ENCODE measurements at places on chromosomes 16 and 17. TPM values are rescaled to one million over a fixed set of nuclear protein-coding genes. Genes with fewer than 3 reads are reported as not detected.
A peak's percentile ranks its signal among the peaks of the same experiment; 100 is the strongest.

DNA sequence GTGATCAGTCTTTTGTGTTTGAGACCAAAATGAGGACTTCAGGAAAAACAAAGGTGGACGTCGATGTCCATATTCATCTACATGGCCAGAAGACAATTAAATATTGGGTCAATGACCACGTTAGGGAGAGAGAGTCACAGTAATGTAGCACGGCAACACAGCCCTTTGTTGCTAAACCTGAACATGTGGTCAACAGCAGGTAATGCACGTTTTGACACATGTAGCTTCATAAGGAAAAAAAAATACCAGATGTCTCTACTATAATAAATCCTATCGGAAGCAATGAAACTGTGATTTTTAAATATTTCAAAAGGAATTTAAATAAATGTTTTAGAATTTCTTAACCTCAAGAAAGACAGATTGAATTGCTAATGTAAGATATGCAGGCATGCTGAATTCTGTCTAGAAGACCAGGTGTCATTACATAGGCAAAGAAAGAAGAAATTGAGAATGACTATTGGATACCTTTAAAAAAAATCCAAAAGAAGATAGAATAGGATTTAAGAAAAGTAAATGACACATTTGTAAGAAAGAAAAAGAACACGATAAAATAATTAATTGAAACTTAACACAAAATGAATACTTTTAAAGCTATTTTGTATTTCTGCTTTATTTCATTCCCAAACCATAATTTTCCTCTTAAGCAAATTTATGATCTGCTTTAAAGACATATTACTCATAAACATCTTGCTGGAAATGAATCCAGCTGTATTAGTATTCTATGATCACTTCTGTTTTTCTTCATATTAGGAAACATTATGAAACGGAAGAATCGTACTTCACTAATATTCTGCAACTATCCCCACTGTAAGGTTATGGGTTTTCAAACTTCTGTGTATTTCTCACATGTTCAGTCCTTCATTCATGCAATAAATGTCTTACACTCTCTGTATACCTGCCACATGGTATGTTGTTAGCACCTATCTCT lies 30.1 kb downstream of the ABCA8 start:
- no peaks in the 10 kb centered on the region for H3K27me3 ChIP-seq
- DNase-seq: no peak
- H3K27ac ChIP-seq: no peak overlapping the region
- no peaks in the 10 kb centered on the region for H3K36me3 ChIP-seq

- no peak within 1 kb of the TSS for H3K27ac ChIP-seq
- H3K36me3 ChIP-seq: no peaks in the 10 kb centered on the region
- H3K27me3 ChIP-seq: no peaks in the 10 kb centered on the region
- H3K4me3 ChIP-seq: no peak within 1 kb of the TSS
- DNase-seq: peak; percentile 68
- H3K4me1 ChIP-seq: no peaks in the 10 kb centered on the region
Observed at GRCh38 chr16:58499615-58500351, at the start of gene NDRG4. NDRG4 (plus strand) TSS chr16:58500143; CDS start chr16:58500249, 106 bp downstream.

DNA sequence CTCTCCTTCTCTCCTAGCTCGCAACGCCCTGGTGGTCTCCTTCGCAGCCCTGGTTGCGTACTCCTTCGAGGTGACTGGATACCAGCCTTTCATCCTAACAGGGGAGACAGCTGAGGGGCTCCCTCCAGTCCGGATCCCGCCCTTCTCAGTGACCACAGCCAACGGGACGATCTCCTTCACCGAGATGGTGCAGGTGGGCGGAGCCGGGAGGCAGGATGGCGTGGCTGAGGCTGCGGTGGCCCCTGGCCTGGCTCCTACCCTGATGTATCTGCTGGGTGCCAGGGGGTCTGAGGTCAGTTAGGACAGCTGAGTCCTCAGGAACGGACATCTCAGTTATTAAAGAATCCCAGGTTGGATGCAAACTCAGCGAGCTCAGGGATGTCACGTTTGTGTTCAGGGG lies 16.7 kb downstream of the SLC26A11 start:
- H3K4me3 ChIP-seq: no peak overlapping the region
- H3K27me3 ChIP-seq: no peaks in the 10 kb centered on the region
- peaks cover 2% of the 10 kb centered on the region for H3K36me3 ChIP-seq
- H3K27ac ChIP-seq: no peak overlapping the region
- DNase-seq: no peak
- no peaks in the 10 kb centered on the region for H3K4me1 ChIP-seq

GRCh38 chr17:8968503-8968902 lies 3.0 kb upstream of the PIK3R5 start:
- no peak overlapping the region for H3K27ac ChIP-seq
- no peaks in the 10 kb centered on the region for H3K27me3 ChIP-seq
- no peaks in the 10 kb centered on the region for H3K4me1 ChIP-seq
- H3K4me3 ChIP-seq: no peak overlapping the region
- no peaks in the 10 kb centered on the region for H3K36me3 ChIP-seq

GRCh38 chr17:29007860-29008455 lies 2.1 kb upstream of the SEZ6 start:
- no peak overlapping the region for H3K27ac ChIP-seq
- H3K4me1 ChIP-seq: no peaks in the 10 kb centered on the region
- H3K36me3 ChIP-seq: no peaks in the 10 kb centered on the region
- no peaks in the 10 kb centered on the region for H3K27me3 ChIP-seq

PRSS21 gene
- not detected for polyA plus RNA-seq

DNA sequence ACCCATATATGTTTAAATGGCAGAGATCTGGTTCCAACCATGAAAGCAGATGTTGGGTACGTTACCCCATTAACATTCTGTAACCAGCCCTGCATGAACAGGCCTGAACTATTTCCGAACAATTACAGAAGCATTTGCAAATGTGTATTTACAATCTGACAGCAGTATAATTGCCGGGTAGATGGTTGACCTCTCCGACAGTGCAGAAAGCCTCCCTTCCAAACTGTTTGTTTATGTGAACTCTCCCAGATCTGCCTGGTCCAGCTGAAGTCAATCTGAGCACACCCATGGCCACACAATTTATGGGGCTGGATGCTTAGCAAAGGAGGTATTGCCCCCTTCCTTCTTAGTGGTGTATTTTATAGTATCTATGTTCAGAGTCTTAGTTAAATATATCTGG lies 21.8 kb downstream of the NUDT7 start:
- no peak overlapping the region for H3K4me3 ChIP-seq
- no peaks in the 10 kb centered on the region for H3K36me3 ChIP-seq
- no peaks in the 10 kb centered on the region for H3K4me1 ChIP-seq
- no peak for DNase-seq

MRC2 gene
- 15.3 TPM for polyA plus RNA-seq

- H3K4me1 ChIP-seq: no peaks in the 10 kb centered on the region
- no peak overlapping the region for H3K4me3 ChIP-seq
- H3K36me3 ChIP-seq: no peaks in the 10 kb centered on the region
- no peak overlapping the region for H3K27ac ChIP-seq
Observed at GRCh38 chr16:65541646-65542045, 419.8 kb upstream of the CDH11 start.

STX1B gene
- polyA plus RNA-seq: 0.13 TPM

GRCh38 chr16:7912132-7912531 lies 579.5 kb downstream of the RBFOX1 start:
- H3K27me3 ChIP-seq: no peaks in the 10 kb centered on the region
- DNase-seq: no peak
- no peak overlapping the region for H3K27ac ChIP-seq
- no peaks in the 10 kb centered on the region for H3K36me3 ChIP-seq

- no peak for DNase-seq
- no peak overlapping the region for H3K4me3 ChIP-seq
- no peaks in the 10 kb centered on the region for H3K27me3 ChIP-seq
- H3K4me1 ChIP-seq: no peaks in the 10 kb centered on the region
- H3K27ac ChIP-seq: no peak overlapping the region
Observed at GRCh38 chr16:14240219-14240843, 169.2 kb downstream of the MRTFB start.

- no peak for DNase-seq
- H3K36me3 ChIP-seq: no peaks in the 10 kb centered on the region
- H3K4me3 ChIP-seq: no peak overlapping the region
- no peak overlapping the region for H3K27ac ChIP-seq
Observed at GRCh38 chr17:68566442-68566738, 34.8 kb downstream of the FAM20A start.

DNA sequence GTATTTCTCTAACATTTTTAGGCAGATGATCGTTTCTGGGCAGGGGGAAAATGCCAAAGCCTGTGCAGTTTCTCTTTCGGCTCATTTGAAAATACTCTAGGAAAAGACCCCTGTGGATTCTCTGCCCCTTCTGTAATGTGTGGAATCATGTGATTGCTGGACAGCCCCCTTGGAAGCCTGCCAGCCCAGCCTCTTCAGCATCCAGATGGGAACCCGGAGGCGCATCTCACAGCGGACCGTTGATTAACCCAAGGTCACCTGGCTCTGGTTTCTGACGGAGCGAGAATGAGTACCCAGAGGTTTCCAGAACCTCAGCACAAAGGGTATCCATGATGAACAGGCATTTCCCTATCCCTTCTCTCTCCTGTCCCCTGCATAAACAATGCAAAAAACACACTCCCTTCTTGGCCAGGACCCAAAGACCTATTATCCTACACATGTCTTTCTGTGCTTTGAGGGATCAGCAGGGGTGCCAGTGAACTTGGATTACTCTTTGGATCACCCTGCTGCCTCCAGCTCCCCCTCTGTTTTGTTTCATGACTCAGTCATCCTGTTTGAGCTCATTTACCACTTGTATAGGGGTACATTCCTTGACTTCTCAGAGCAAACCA lies 957.1 kb upstream of the RBFOX1 start:
- H3K4me3 ChIP-seq: no peak overlapping the region
- H3K27ac ChIP-seq: no peak overlapping the region
- H3K36me3 ChIP-seq: no peaks in the 10 kb centered on the region
- H3K27me3 ChIP-seq: no peaks in the 10 kb centered on the region
- no peak for DNase-seq

- no peak overlapping the region for H3K4me3 ChIP-seq
- H3K27ac ChIP-seq: no peak overlapping the region
- no peak for DNase-seq
- no peaks in the 10 kb centered on the region for H3K36me3 ChIP-seq
- H3K27me3 ChIP-seq: no peaks in the 10 kb centered on the region
- no peaks in the 10 kb centered on the region for H3K4me1 ChIP-seq
Observed at GRCh38 chr17:68185820-68186219, 62.0 kb upstream of the AMZ2 start.

GRCh38 chr17:61942085-61942484 lies 14.3 kb upstream of the INTS2 start:
- H3K4me3 ChIP-seq: no peak overlapping the region
- H3K4me1 ChIP-seq: no peaks in the 10 kb centered on the region
- H3K36me3 ChIP-seq: no peaks in the 10 kb centered on the region
- H3K27me3 ChIP-seq: no peaks in the 10 kb centered on the region
- no peak for DNase-seq
- no peak overlapping the region for H3K27ac ChIP-seq

GRCh38 chr17:45427181-45427835 lies 5.4 kb downstream of the ARHGAP27 start:
- no peaks in the 10 kb centered on the region for H3K4me1 ChIP-seq
- H3K4me3 ChIP-seq: no peak overlapping the region
- no peaks in the 10 kb centered on the region for H3K36me3 ChIP-seq
- no peak overlapping the region for H3K27ac ChIP-seq
- no peaks in the 10 kb centered on the region for H3K27me3 ChIP-seq

WFIKKN2 gene
- not detected for polyA plus RNA-seq

DNA sequence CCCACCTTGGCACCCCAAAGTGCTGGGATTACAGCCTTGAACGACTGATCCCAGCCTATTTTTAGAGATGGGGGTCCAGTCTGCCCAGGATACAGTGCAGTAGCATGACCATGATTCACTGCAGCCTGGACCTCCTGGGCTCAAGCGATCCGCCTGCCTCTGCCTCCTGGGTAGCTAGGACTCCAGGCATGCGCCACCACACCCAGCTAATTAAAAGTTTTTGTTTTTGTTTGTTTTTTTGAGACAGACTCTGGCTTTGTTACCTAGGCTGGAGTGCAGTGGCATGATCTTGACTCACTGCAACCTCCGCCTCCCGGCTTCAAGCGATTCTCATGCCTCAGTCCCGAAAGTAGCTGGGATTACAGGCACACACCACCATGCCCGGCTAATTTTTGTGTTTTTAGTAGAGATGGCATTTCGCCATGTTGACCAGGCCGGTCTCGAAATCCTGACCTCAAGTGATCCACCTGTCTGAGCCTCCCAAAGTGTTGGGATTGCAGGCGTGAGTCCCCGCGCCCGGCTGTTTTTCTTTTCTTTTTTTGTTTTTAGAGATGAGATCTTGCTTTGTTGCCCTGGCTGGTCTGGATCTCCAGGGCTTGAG lies 2.3 kb upstream of the PAFAH1B1 start:
- H3K27me3 ChIP-seq: no peaks in the 10 kb centered on the region
- H3K36me3 ChIP-seq: no peaks in the 10 kb centered on the region
- no peak for DNase-seq
- H3K27ac ChIP-seq: no peak overlapping the region
- no peak overlapping the region for H3K4me3 ChIP-seq

DNA sequence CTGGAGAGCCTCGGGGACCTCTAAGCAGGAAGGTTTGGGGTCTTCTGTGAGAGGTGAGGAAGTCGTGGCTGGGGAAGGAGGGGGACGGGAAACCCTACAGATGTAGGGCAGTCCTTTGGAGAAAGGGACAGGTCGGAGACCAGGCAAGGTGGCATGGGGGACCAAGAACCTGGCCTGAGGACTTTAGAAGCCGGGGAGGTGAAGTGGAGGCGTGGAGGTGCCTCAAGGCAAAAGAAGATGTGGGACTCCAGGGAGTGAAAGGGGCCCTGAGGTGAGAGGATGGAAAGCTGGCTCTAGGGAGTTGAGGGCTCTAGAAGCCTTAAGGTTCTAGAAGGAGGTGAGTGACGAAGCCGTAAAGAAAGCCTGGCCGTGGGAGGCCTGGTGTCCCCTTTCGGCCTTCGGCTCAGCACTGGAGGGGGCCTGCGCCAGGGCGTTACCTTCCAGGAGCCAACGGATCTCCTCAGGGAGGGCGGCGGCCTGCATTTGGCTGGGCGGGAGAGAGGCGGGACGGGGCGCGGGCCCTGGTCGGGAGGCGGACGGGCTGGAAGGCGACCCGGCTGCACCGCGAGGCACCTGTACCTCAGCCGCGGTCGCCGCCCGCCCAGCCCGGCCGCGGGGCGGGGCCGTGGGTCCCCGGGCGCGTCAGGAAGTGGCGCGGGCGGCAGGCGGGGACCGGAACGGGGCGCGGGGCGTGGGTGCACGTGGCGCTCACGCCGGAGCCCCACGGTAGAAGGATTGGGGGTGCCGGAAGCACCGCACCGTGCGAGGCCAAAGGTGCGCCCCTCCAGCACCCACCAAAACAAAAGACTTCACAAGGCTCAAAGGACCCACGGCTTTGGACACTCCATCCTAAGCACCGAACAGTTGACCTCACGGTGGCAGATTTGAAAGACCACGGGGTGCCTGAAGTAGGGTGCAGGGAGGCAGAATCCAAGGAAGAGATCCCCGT lies at the start of gene SKAP1:
Gene SKAP1 (minus strand): TSS at position 577 of the 949 bp plus-strand sequence.
- H3K27me3 ChIP-seq: no peaks in the 10 kb centered on the region
- H3K36me3 ChIP-seq: no peaks in the 10 kb centered on the region
- DNase-seq: peak; percentile 50
- H3K4me3 ChIP-seq: no peak within 1 kb of the TSS

ABI3 gene
- polyA plus RNA-seq: 0.77 TPM

COPZ2 gene
- polyA plus RNA-seq: 108 TPM
